Endothelial cell (in vitro differentiated cells): ENCODE measurements at places on chromosomes 11 and 22. TPM values are rescaled to one million over a fixed set of nuclear protein-coding genes. Genes with fewer than 3 reads are reported as not detected.

GRCh38 chr11:6402561-6402981 lies 12.3 kb downstream of the SMPD1 start:
- no peak for DNase-seq

Gene RBX1
- total RNA-seq = 74.3 TPM

- DNase-seq = peak; percentile 38
Observed at GRCh38 chr22:44091021-44091721, 67.1 kb downstream of the PARVB start.

DNA sequence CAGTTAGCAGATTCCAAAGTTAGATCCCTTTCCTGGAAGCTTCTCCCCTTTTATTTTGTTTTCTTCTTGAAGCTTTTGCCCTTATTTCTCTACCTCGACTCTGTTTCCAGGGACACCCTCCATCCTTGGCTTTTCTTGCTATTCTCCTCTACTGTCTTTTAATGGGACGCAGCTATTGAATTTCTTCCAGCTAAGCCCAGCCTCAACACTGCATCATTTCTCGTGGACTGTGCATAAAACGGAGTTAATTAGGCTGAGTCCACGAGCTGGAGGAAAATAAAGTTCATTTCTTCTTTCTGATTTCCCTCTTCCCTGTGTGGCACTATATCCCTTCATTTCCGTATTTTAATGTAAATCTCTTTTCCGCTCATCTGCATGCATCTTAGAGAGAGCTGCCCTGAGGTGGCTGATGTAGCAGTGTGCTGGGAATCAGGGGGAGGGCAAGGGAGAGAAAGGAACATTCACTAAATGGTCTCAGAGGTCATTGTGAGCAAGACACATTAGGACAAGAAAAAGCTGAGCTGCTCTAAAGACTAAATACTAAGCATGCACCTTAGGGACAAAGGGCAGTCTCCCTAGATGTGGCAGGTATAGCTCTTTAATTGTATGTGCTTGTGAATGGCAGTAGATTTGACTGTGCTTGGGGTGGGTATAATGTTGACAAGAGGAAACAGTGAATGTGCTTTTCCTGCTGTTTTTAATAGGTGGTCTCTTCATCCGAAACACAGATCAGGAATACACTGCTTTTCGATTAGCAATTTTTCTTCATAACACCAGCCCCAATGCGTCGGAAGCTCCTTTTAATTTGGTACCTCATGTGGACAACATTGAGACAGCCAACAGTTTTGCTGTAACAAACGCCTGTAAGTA lies 1.9 kb downstream of the GRIA4 start:
- no peak for DNase-seq

GRCh38 chr11:9357041-9357440 lies 27.4 kb upstream of the IPO7 start:
- DNase-seq = no peak

Gene SOX6
- total RNA-seq = 21.0 TPM

DNA sequence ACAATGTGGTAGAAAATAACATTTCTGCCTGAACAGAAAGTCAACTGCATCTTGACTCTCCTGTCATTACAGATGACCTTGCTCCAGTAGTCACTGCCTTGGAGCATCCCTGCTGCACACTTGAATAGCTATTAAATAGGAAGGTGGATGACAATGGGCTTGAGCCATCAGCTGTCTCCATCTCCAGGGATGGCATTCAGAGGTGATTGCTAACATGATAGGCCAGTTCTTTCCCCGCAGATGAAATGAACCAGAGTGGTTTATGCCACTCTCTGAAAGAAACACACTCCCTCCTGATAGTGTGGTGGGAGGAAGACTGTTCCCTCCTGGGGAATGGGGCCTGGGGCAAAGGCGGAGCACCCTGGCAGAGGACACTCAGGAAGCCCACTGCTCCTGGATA lies 57.1 kb upstream of the OLFML1 start:
- no peak for DNase-seq

Gene SPDYC
- total RNA-seq = not detected

Gene CECR2
- 65.3 TPM for total RNA-seq

GRCh38 chr11:120543521-120544215 lies 32.1 kb downstream of the GRIK4 start:
- DNase-seq = no peak

Gene ROBO4
- 28.8 TPM for total RNA-seq

Gene OR8H1
- not detected for total RNA-seq

Gene SAA2
- not detected for total RNA-seq

GRCh38 chr22:37178350-37179125 lies 9.5 kb downstream of the C1QTNF6 start:
- no peak for DNase-seq

Gene MS4A15
- total RNA-seq = not detected

GRCh38 chr11:116553482-116553881 lies 219.3 kb downstream of the BUD13 start:
- no peak for DNase-seq

Gene OR52I2
- not detected for total RNA-seq

- DNase-seq = no peak
Observed at GRCh38 chr11:78349114-78349513, 68.5 kb downstream of the GAB2 start.

- no peak for DNase-seq
Observed at GRCh38 chr11:132022733-132023478, 652.5 kb downstream of the NTM start.

DNA sequence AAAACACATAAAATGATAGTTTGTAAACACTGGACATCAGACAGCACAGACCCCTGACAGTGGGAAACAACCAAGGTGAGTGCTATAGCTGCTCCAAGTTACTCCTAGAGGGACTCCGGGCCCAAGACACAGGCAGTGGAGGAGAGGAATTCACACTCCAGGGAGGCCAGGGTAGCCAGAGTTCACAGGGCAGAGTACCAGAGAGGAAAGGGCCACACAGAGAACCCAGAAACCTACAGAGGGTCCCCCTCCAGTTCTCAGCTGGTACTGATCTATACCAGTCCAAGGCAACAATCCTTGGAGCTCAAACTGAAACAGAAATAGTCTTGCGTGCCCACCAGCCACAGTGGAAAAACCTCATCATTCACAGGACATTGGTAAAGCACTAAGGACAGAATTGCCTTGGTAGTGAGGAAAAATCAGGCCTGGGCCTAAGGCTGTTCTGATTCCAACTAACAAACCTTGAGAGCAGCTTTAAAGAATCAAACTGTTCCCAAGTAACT lies 7.6 kb downstream of the VPS37C start:
- no peak for DNase-seq

- DNase-seq = no peak
Observed at GRCh38 chr11:45053736-45054446, 92.5 kb upstream of the PRDM11 start.

GRCh38 chr22:21694795-21695429 lies 29.1 kb downstream of the PPIL2 start:
- no peak for DNase-seq

Gene FOXRED1
- total RNA-seq = 35.8 TPM

GRCh38 chr11:110409174-110409573 lies 20.6 kb upstream of the FDX1 start:
- DNase-seq = no peak

Gene CRYBB2
- 1.9 TPM for total RNA-seq

DNA sequence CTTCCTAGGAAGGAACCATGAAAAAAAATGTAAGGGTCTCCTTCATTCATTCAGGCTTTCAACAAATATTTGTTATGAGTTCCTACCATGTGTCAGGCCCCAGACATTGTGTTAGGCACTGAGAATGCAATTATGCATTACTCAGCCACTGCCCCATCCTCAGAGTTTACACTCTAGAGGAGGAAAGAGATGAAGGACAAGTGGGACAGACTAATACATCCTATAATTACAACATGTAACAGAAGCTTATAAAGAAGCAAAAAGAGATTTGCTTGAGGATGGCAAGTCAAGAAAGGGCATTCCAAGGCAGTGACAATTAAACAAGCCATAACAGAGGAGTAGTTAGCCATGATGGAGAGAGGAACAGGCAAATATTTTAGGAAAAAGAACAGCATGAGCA lies 78.6 kb downstream of the FAM168A start:
- no peak for DNase-seq
